Osteocyte (in vitro differentiated cells): ENCODE measurements at places on chromosomes 6 and 20. TPM values are rescaled to one million over a fixed set of nuclear protein-coding genes. Genes with fewer than 3 reads are reported as not detected.

DNA sequence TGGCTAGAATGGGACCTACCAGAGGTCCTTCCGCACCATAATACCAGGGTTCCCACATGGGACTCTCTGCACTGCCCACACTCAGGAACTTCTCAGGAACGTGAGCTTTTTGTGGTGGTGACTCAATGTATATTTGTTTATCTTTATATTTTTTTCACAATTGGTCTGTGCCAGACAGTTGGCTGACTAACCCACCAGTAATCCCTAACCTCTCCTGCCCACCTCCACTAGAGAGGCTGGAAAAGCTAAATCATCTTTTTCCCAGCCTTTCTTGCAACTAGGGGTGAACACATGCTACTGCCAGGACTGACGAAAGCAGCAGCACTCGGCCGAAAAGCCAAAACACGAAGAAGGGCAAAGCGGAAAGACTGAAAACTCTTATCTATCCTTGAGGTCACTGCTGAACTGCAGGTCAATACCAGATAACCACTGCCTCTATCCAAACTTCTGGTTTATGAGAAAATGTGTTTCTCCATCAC is 112.9 kb downstream of the TRERF1 start:
- DNase-seq, result no peak

GRCh38 chr6:20960067-20960466 is 425.8 kb downstream of the CDKAL1 start:
- DNase-seq, result no peak

DNA sequence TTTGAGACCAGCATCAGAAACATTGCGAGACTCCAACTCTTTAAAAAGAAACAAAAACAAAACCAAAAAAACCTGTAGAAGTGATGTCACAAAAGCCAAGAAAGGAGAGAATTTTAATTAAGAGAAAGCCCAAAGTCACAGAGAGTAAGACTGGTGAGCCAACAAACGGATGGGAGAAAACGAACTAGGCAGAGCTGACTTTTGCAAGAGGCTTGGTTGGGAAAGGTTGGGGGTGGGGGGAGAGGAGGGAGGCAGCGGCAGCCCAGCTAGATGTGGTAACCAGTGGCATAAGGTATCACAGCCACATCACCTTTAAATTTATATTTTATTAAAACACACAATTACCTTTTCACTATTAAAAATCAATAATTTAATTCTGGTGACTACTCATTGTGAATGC is 23.5 kb downstream of the NOL7 start:
- DNase-seq, result no peak

The BTNL2 gene
- not detected in 2 replicates for total RNA-seq

The SNAP25 gene
- 0.81 and 1.6 TPM in 2 replicates for total RNA-seq

The GSTA2 gene
- total RNA-seq, result not detected in 2 replicates

The DEFB132 gene
- total RNA-seq, result not detected in 2 replicates

The IMPG1 gene
- not detected in 2 replicates for total RNA-seq

The RAB23 gene
- total RNA-seq, result 33.8 and 35.2 TPM in 2 replicates

The RCAN2 gene
- total RNA-seq, result 27.9 and 31.3 TPM in 2 replicates

The HEY2 gene
- total RNA-seq, result 22.7 and 25.8 TPM in 2 replicates

The BTN1A1 gene
- not detected in 2 replicates for total RNA-seq
